ENCODE measurements at places on chromosomes 7 and 10.
A peak's percentile ranks its signal among the peaks of the same experiment; 100 is the strongest.

DNA sequence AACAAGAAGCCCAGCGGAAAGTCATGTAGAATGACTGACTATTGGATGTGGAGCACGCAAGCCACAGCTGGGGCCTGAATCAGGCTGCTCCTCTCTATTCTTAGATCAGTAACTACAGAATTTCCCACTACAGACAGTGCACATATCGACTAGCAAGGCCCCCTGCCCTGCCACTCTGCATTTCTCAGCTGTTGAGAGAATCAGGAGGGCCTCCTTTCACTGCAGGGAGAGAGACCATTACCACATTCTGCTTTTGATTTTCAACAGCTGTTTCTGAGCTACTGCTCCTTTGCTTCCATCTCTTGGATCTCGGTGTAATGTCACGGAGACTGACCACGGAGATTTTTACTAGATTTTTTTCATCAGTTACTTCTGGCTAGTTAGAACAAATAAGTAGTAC lies 73.8 kb downstream of the PON1 start:
- DNase-seq, result no peak

DNA sequence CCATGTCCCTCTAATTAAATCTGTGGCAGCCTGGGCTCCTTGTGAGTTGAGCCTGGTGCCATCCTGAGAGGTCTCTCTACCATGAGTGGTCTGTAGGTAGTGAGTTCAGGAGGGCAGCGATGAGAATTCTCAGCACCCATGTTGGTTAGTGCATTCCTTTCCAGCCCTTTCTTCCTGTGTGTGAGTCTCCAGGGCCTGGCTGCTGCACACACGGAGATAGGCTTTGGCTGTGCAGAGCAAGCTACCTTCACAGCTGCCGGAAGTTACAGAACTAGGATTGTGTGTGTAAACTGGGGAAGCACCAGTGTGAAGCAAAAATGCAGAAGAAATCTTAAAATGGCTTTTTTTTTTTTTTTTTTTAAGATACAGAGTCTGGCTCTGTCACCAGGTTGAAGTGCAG lies 358.6 kb downstream of the PAXIP1 start:
- DNase-seq, result no peak

DNA sequence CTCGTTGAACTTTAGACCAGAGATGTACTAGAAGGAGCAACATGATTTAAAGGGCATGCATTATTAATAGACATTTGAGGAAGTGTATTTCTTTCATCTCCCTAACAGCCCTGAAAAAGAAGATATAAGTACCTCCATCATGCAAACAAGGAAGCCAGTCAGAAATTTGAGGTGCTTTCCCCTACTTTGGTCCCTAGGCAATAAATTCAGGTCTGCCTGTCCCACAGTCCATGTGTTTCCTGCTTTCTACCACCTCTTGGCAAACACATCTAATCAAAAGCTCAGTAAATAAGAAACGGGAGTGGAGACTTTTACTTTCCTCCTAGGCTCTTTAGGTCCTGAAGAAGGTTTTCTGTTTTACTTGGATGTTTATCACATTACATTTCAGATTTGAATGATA lies 5.2 kb upstream of the SEMA3C start:
- DNase-seq, result no peak

- no peak for DNase-seq
Measured at GRCh38 chr7:140059273-140060242, 3.2 kb downstream of the PARP12 start.

- DNase-seq, result no peak
Measured at GRCh38 chr7:89623018-89623672, 531.1 kb upstream of the STEAP1 start.

GRCh38 chr10:24305551-24306506 lies 96.9 kb downstream of the KIAA1217 start:
- DNase-seq, result no peak

DNA sequence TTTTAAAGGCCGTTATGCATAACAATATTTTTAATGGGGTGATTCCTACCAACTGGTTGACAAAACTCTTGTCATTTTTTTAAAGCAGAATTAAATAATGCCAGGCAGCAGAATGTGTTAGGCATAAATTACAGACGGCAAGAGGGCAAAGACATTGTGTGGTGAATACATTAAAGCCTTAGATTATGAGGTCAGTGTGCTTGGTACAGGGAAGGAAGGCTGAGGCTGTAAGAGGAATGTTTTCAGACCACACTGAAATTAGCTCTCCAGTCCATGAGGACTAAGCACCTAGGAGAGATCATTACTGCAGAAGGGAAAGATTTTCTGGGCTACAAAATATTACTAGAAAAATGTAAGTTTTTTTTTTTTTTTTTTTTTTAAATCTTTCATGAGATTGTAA lies 312.8 kb upstream of the PRKCQ start:
- no peak for DNase-seq

DNA sequence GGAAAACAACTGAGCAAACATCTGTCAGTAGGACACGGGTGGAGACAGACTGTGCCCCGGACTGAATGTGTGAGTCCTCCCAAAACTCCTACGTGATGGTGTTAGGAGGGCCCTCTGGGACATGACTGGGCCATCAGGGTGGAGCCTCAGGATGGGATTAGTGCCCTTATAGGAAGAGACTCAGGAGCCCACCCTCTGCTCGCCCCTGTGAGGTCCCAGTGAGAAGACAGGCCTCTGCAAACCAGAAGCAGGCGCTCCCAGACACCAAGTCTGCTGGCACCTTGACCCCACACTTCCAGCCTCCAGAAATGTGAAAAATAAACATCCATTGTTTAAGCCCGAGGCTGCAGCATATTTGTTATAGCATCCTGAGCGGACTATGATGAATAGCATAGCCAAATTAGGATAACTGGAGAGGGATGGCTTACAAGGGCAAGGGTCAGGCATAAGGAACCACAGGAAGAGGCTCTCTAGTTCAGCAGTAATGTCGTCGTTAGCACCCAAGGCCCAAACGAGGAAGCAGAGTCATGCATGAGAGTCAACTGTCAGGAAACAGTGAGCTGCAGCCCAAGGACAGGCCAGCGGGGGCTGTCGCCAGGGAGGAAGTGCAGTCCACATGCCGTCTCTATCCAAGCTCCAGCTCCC lies 50.6 kb downstream of the PTPRN2 start:
- no peak for DNase-seq

- no peak for DNase-seq
Measured at GRCh38 chr7:135898226-135898625, 78.9 kb downstream of the MTPN start.

DNA sequence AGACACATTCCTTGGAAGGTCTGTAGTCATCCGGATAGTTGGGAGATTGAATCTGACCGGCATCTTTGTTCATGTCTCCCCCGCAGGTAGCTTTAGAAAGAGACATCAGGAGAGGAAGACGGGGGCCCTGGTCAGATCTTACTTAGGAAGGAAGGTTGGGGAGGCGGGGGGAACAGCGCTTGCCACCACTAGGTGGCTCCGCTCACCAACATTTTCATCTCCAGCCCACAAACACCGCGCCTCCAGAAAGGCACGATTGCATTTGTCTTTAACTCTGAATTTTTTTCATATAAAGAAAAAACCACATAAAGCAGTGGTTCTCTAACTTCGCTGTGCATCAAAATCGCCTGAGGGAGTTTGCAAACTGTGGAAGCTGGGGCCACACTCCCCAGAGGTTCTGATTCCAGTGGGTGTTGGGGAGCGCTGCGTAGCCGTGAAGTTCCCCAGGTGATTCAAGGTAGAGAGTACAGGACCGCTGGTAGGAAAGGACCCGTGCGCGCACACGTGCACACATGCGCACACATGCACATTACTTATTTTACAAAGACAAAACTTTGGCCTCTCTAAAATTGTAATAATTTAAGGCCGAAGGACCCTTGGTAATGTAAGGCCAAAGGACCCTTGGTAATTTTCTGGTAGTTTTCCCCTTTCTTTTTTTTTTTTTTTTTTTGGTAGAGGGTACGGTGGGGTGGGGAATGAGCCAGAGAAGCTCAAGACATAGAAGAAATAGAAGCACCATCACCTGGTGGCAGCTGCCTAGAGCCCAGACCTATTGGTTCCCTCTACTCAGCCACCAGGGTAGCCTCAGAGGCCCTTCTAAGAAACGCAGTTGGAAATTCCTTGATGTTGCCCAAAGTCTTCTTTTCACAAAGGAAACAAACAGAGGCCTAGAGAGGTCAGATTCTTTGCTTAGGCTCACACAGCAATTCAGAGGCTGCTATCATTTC lies 37.4 kb upstream of the OPALIN start:
- peak; percentile 61 for DNase-seq

- no peak for DNase-seq
Measured at GRCh38 chr7:156017916-156018700, 205.8 kb upstream of the SHH start.

GRCh38 chr10:78869508-78870454 lies 199.0 kb upstream of the ZMIZ1 start:
- DNase-seq, result no peak

- DNase-seq, result no peak
Measured at GRCh38 chr10:58691528-58691927, 178.9 kb downstream of the BICC1 start.

DNA sequence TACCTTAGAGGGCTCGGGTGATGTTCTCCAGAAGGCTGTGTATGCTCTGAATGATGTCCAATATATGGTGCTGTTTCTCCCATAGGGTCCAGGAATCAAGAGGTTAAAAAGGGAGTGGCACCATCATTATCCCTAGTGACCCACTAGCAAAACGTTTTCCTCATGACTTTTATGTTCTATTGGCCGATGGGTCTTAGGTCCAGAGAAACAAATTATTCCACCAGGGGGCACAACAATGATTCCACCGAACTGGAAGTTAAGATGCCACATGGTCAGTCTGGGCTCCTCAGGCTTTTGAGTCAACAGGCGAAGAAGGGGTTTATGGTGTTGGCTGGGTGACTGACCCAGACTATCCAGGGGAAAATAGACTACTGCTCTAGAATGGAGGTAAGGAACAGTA lies 256.1 kb downstream of the COBL start:
- DNase-seq, result no peak

GRCh38 chr10:128926711-128927110 lies 540.3 kb upstream of the MGMT start:
- DNase-seq, result no peak

DNA sequence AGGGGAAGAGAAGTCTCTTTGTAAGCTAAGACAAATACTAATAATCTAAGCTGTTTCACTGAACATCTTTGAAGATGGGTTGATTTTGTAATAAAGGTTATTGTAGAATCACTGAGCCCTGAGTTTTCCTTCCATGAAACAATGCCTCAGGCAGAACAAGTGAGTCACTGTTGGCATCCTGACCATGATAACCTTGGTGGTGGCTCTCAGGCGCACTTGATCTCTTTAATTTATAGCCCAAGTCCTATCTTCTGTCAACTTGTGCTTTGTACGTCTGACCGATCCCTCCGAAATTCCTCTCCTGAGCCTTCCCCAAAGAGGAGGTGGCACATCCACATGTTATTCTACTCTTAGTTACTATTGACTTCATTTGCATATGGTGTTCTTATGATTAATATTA lies 812.9 kb downstream of the REEP3 start:
- no peak for DNase-seq

DNA sequence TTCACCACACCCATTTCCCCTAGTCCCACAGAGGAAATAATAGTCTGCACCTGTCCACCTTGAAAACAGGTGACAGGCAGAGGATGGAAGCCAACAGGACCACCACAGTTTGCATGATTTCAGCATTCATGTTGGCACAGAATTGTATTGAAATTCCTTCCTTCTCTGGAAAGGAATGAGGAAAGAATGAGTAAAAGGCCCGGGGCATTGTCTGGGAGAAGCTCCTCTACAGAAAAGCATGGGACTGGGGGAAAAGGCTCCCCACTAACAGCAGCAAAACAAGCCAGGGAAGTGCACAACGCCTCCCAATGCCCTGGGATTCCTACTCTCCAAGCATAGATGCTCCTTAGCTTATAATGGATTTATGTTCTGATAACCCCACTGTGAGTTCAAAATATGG lies 28.5 kb upstream of the TOMM7 start:
- no peak for DNase-seq

DNA sequence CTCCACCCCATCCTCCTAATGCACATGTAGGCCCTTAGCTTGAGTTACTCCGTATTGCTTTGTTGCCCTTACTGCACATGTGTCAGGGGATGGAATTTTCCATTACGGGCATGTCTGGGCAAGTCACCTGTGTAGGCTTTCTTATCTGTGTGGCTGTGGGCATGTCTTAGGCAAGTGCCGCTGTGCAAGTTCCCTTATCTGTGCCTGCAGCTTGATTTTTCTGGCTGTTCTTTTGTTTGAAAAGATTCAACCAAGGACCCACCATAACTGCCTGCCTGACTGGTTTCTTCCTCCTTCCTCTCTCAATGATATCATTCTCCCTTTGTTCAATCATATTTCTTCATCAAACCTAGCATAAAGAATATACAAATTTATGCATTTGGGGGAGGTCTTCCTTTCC lies 88.5 kb downstream of the AKR1D1 start:
- no peak for DNase-seq

DNA sequence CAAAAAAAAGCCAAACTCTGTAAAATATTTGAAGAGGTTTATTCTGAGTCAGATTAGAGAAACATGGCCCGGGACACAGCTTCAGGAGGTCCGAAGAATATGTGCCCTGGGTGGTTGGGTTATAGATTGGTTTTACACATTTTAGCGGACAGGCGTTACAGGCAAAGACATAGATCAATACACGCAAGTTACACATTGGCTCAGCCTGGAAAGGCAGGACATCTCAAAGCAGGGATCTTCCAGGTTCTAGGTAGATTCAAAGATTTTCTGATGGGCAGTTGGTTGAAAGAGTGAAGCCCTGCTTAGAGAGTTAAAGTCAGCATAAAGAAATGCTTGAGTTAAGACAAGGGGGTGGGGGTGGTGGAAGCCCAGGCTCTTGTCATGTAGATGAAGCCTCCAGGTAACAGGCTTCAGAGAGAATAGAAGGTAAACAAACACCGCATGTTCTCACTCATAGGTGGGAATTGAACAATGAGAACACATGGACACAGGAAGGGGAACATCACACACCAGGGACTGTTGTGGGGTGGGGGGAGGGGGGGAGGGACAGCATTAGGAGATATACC lies 464.3 kb upstream of the ADARB2 start:
- DNase-seq, result no peak

Data from activated CD4-positive, CD25-positive, alpha-beta regulatory T cell treated with anti-CD3 and anti-CD28 coated beads, Interleukin-2, amount 50 U/mL, for 72 hours (primary cell).